ENCODE measurements at places on chromosomes 11 and 22. TPM values are rescaled to one million over a fixed set of nuclear protein-coding genes. Genes with fewer than 3 reads are reported as not detected.

FXYD6 gene
- 6.5 TPM for total RNA-seq

KDELR3 gene
- 8.1 TPM for total RNA-seq

KCNK4 gene
- total RNA-seq, result not detected

- peaks cover 18% of the 10 kb centered on the region for H3K4me1 ChIP-seq
- DNase-seq, result no peak
- no peaks in the 10 kb centered on the region for H3K36me3 ChIP-seq
- H3K4me3 ChIP-seq, result no peak overlapping the region
- no peak overlapping the region for H3K27ac ChIP-seq
These were observed 19.4 kb downstream of the RNF185 start for GRCh38 chr22:31179345-31179744.
